Activated CD4-positive, alpha-beta T cell treated with anti-CD3 and anti-CD28 coated beads, Interleukin-10, Interleukin-2, amounts not matched to agents 100 ng/mL and 50 ng/mL, durations not matched to agents 16 hours and 8 hours (primary cell): ENCODE measurements at places on chromosomes 2 and 18.

- DNase-seq = no peak
Observed at GRCh38 chr2:144267239-144267638, 252.7 kb downstream of the ZEB2 start.

DNA sequence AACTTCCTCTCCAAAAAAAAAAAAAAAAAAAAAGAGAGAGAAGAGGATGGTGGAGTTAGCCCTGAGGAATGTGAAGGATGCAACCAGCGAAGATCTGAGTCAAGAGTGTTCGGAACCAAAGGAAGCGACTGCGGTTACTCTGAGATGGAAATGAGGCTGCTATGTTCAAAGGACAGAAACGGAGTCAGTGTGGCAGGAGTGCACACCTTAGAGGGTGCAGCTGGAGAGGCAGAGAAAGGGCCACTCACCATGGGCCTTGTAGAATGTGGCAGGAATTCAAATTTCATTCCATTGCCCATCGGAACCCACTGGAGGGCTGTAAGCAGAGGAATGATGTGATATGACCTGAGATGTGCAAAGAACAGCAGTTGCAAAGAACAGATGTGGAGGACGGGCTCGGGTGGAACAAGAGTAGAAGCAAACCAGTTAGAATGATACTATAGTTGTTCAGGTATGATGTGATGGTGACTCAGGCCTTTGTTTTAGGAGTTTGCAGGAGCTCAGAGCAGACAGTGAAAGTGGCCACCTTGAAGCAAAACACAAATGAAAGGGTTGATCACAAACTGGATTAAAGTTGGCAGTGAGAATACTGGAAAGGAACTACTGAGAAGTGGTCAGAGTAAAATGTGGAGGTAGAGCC, 22.6 kb downstream of the ITGA6 start:
- DNase-seq = no peak

- no peak for DNase-seq
Observed at GRCh38 chr2:29215739-29216608, 100.8 kb downstream of the CLIP4 start.

GRCh38 chr2:196836440-196836839, 27.3 kb upstream of the C2orf66 start:
- no peak for DNase-seq

DNA sequence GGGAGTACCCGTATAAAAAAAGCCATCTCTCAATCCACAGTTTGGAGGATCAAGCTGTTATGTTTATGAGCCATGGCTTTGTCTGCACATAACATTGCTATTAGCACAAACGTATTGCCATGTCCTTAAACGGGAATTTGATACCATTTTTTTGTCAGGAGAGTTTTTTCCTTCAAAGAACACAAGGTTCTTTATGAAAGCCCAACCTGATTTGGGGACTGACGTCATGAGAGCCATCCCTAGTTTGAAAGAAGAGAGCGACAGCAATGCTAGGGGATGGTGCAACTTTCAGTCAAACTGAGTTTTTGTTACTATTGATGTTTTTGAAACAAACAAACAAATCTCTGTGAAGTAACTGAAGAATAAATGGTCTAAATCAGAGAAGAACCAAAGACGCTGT, 376.6 kb downstream of the EIPR1 start:
- DNase-seq = no peak

GRCh38 chr2:30765876-30766470, 41.3 kb downstream of the CAPN13 start:
- DNase-seq = no peak

DNA sequence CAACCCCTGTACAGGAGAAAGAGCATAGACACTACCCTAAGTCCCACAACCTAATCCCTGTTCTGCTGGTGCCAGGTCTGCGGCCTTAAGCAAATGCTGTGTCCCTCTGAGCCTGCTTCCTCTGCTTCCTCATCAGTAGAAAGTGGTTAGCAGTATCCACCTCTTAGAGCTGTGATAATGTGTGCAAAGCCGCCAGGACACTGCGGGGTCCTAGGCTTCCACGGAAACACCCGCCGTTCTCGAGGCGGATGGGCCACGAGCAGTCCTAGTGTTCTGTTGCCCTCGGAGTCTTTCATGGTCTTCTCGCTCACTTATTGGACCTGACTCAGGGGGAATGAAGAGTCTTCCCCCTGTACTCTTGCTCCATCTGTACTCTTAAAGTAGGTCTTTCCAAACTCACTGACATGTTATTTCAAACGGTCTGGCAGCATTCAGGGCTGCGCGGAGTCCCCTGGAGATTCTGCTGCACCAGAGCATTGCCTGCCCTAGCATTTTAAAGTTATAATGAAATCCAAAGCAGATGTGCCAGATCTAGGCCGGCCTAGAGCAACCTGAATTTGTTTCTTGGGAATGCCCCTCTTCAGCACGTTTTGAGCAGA, 107.2 kb upstream of the ZNF236 start:
- DNase-seq = no peak

DNA sequence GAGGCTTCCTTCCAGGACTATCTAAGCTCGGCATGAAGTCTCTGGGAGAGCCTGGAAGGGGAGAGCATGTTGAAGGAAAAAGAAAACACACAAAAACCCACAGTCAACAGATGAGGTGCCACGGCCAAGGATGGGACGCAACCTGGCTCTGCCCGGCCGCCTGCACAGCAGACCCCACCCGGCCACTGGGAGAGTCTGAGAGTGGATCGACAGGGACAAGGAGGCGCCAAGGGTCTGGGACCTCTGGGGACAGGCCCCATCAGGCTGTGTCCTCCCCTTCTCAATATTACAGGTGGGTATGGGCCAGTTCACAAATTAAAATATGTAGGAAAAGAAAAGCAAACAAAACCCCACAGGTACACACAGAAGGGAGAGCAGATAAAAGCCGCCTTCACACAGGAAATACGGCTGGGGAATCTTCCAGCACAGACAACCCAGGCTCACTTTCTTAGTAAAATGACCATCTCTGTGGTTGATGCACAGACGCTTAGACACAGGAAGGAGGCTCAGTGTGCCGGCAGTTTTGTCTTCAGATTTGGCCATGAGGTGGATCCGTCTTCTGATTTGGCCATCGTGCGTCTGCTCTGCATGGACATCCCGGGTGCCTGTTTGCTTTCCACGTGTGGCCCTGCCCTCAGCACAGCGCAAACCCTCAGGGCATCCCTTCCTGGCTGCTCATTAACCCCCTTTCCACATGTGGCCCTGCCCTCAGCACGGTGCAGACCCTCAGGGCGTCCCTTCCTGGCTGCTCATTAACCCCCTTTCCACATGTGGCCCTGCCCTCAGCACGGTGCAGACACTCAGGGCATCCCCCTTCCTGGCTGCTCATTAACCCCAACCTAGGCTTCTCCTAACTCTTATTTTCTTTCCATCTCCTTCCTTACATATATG, 138.4 kb downstream of the EIPR1 start:
- DNase-seq = peak; percentile 62

DNA sequence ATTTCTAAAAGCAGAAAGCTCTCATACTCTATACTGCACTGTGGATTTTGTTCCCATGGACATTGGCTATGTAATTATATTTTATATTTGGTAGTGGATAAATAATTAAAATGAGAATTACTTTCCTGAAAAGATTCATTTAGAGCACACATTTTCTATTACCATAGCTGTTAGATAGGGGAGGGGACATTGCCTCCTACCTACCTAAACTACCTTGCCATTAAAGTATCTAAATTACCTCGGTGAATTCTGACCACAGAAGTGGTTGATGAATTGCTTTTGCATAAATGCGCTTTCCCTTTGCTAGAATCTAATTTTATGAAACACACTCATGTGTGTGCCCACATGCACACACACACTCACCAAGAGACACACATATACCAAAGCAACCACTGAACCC, 329.1 kb downstream of the MTX2 start:
- DNase-seq = no peak

DNA sequence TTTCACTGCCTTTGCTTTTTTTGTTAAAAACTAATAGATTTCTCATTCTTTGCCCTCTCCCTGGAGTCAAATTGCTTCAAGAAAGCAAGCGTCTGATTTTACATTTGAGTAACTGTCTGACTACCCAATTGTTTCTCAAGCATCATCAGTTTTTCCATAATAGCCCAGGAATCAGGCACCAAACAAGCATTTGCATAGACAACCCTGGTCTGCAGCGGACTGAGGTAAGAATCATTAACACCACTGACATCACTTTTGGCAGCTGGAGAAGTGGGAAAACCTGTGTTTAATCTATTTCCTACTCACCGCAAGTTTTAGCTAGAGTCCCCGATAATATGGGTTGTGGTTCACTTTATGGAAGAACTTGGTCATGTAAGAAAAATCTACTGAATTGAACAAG, 55.7 kb downstream of the IRS1 start:
- DNase-seq = no peak

GRCh38 chr2:25176138-25176537, 7.8 kb upstream of the POMC start:
- DNase-seq = no peak

DNA sequence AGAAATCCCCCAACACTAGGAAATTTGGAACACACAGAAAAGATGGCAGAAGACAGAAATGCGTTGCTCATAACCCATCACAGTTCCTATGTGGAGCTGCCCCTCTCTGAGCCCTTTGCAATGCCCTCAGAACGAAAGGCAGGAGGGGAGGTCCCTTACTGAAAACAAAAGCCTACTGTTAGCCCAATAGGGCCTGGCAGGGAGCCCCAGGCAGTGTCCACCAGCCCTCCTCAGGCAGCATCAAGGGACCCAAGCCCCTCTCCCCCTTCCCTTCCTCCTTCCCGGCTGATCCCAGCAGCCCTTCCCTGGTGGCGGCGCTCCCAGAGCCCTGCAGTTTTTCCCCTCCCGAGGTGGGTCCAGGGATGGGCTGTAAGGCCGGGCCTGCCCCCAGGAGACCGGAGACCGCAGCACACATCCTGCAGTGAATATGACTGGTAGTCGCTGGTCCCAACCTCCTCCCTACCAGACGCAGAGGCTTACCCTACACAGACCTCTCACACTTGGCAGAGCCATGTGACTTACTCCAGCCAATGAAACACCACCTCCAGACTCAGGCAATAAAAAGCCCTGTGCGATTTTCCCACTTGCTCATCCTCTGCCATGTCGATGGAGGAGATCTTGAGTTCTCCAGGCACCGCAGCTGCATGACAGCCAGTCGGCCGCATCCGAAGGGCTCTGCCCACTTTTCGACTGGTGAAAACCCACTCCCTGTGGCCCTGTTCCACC, 19.4 kb upstream of the DUSP2 start:
- peak; percentile 92 for DNase-seq

- no peak for DNase-seq
Observed at GRCh38 chr2:235334179-235334578, 159.7 kb upstream of the AGAP1 start.

DNA sequence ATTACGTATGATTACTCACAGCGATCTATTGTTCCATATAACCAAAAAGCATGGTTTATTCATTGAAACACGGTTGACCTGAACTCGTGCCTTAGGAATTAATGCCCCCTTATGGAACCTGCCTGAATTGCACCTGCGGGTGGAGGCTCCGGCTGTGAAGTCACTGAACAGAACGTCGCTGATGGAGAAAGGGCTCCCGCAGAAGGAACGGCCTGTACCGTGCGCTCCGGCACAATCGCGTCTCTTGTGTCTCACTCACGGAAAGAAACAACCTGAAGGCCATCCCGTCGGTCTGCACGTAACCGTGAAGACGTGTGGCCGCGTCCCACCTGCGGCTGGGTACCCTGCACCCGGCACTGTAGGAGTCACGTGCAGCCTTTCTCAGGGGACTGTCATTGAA, 133.1 kb downstream of the NFATC1 start:
- DNase-seq = peak; percentile 77

DNA sequence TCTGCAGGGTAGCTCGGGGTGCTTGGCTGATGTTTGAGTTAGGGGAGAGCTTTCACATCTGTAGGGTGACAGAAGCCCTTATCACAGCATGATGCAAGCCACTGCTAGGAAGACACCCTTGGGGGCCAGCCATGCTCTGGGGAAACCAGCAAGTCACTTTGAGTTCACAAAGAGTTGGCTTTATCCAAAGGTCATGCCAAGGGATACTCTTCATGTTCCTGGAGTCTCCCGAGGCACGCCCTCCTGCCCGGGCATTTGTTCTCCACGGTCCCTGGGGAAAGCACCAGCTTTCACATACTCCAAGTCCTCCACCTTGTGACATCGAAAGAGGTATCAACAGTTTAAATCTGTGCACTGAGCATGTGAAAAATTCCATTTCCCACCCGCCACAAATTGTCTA, 227.7 kb downstream of the VAPA start:
- DNase-seq = no peak

DNA sequence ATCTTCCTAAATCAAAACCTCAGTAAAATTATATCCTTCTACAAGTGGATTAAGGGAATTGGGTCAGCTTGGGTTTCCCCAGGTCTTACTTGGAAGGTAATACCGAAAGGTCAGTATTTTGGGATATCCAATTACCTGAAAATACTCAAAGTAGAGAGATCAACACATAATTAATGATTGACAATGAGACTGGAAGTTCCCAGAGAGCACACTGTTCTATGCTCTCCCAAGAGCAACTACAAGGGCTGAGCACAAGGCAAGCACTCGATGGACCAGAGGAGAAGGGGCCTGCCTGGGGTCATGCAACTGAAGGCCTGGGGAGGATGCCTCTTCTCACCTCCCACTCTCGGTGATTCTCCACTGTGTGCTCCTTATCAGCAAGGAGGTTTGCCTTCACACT, 159.2 kb upstream of the ACAA2 start:
- no peak for DNase-seq

- no peak for DNase-seq
Observed at GRCh38 chr18:79566771-79567431, 112.7 kb upstream of the CTDP1 start.

GRCh38 chr2:98379311-98380202, 33.3 kb downstream of the CNGA3 start:
- DNase-seq = no peak

GRCh38 chr2:175030380-175031271, 25.4 kb upstream of the CHN1 start:
- peak; percentile 10 for DNase-seq

DNA sequence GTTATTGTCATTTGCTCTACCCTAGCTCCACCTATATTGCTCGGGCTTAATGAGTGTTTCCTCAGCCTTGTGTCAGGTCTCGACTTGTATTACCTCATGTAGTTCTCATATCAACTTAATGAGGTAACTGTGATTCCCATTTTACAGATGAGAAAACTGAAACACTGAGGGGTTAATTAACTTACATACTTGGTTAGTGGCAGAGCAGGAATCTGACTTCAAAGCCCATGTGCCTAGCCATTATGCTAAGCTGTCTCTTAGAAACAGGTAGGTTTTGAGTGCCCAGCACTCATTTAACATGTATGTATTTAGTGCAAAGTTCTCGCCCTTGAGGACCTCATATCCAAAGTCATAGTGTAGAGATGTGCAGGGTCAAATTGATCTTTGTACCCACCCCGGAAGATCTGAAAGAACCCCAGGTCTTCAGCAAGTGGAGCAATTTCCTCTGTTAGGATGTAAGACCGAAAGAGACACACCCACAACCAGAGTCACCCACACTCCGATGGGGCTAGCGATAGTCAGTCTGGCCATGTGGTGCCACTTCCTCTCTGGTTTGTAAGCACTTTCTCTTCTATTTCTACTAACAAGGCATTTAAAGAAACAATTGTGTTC, 121.0 kb upstream of the SLC39A10 start:
- DNase-seq = peak; percentile 97

DNA sequence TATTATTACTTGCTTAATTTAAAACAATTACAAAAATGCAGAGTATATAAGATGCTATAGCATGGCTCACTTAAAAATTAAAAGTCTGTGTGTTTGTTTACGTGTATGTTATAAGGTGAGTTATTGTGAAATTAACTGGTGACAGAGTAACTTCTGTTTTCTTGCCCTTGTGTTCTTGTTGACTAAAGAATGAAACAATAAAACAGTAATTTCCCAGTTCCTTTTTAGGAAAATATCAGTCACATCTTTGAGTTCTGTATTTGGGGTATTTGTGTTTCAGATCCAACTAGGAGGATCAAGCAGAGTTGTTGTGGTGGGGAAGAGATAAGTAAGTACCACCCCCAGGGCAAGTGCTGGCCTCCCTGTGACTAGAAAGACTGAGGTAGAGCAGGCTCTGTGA, 143.6 kb downstream of the CCDC148 start:
- no peak for DNase-seq
